ENCODE measurements at places on chromosomes 5 and 9.

DNA sequence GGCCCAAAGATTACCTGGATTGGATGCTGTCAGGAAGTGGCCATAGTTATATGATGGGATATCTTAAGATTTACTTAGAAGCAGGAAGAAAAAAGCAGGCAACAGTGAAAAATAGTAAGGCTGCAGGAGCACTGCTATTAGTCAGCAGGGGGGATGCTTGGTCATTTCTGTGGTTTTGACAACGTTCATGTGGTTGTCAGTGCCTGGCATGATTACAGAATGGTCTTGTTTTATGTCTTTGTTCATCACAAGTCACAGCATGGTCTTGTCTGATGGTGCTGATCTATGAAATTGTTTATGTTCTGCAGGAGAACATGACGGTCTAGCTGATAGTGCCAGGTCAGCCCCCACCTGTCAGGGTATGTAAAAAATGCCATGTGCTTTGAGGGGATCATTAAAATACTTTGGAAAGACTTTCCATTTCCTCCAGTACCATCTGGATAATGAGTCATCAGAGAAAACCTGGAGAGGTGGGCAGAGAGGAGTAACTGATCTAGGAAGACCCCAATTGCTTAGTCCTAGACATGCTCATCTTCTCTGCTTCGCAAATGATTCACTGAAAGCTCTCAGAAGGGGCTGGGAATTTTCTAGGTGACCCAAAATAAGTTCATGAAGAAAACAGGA lies 48.5 kb downstream of the PLGRKT start:
- DNase-seq, result peak; percentile 92

DNA sequence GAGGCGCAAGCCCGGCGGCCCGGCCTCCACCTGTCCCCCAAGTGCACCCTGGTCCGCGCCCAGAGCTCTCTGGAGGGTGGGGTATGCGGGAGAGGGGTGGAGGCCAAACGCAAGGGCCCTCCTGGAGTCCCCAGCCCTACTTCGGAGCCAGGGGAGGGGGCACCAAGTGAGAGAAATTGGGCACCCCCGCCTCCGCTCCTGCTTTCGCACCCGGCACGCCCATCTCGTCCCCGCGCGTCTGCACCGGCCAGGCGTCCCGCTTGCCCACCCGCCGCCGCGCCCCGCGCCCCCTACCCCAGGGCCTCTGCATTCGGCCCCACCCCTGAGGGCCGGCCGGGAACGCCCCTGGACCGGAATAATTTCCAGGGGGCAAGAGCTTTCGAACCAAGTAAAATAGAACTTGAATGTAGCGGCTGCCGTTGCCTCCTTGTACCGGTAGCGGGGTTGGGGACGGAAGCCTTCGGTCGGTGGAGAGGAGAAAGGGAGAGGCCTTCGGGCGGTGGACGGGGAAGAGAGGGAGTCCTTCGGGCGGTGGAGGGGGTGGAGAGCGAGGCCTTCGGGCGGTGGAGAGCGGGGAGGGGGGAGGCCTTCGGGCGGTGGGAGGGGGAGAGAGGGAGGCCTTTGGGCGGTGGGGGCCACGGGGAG lies 694 bp upstream of the PHPT1 start:
- no peak for DNase-seq

DNA sequence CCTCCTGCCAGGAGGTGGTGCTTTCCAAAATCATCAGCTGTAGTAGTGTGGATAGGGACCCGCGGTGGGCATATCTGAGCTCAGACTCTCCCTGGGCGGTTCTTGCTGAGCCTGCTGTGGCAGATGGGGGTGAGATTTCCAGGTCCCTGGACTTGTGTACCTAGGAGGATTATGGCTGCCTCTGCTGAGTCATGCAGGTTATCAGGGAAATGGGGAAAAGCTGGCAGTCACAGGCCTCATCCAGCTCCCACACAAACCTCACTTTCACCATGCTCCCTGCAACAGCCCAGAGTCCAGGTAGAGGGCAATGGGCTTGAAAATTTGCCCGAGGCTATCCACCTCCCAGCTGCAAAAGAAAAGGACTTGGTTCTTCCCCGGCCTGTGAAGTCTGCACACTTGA lies 23.4 kb upstream of the MAMDC2 start:
- no peak for DNase-seq

DNA sequence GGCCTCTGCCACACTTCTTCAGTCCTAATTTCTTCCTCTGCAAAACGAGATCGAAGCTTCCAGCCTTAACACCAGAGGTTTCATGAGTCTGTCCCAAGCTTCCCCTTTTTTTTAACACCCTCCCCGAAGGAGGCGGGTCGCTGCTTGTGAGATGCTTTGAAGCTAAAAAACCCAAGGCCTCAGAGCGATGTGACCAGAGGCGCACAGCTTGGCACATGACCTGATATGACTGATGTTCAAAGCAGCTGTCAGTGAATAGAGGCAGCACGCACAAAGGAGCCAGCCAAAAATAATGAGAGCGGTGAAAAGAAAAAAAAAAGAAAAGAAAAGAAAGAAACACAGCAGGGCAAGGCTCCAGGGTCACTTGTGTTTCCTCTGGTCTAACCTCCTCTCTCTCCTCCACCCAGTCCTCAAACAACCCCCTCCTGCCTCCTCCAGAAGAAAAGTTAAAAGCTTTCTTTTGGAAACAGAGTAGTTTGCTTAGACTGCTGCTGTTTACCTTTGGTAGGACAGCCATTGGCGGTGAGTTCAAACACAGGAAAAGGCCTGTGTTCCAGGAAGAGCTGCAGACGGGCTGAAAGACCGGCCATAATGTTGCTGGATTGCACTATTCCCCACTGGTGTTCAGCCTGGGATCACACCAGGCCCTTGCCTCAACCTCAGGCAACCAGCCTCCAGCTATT lies 10.9 kb upstream of the ZNF366 start:
- peak; percentile 44 for DNase-seq

- peak; percentile 66 for DNase-seq
These were observed 324.6 kb downstream of the MLLT3 start for GRCh38 chr9:20297646-20298084.

- no peak for DNase-seq
These were observed 45.5 kb upstream of the GPBP1 start for GRCh38 chr5:57128325-57128724.

GRCh38 chr5:72326306-72326649 lies 6.1 kb downstream of the PTCD2 start:
- no peak for DNase-seq

DNA sequence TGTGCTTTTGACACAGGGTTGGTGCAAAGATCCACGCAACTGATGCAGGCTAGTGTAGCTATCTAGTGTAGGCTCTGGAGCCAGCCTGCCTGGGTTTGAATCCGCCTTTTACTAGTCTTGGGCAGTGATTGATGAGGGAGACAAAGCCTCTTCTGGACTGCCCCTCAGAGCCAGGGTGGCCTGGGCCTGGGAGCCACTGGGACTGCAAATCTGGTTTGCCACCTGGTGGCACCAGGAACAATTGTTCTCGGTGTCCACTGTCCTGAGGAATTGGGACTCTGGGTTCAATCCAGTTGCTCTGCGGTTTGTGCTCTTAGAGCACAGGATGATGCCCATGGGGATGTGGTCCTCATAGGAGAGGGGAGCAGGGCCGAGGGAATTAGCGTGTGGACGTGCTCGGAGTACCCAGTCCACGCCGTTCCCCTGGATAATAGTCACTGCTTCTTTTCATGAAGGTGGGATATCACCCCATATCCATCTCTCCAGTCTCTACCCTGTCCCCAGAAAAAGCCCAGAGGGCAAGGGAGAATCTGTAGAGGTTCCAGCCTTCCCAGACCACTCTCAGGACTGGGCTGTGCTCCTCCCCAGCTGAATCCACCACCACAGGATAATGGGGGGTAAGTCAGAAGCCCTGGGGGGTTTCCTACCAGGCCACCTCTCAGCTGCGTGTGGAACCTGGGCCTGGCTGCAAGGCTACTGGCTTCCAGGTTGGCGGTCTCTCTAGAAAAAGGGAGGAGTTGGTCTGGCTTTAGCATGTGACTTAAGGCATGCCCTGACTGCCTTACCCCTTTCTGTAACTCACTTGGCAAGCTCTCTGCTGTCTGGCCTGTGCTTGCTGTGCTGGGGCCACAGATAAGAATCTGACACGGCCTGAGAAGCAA lies 1.9 kb downstream of the B4GALT7 start:
- no peak for DNase-seq

- no peak for DNase-seq
These were observed 7.0 kb downstream of the RCL1 start for GRCh38 chr9:4799775-4800174.

GRCh38 chr9:99431103-99431502 lies 209.0 kb downstream of the SEC61B start:
- peak; percentile 78 for DNase-seq

GRCh38 chr9:136985853-136986252 lies 3.1 kb downstream of the LCNL1 start:
- DNase-seq, result no peak

GRCh38 chr9:3971391-3972082 lies 328.3 kb downstream of the GLIS3 start:
- no peak for DNase-seq

DNA sequence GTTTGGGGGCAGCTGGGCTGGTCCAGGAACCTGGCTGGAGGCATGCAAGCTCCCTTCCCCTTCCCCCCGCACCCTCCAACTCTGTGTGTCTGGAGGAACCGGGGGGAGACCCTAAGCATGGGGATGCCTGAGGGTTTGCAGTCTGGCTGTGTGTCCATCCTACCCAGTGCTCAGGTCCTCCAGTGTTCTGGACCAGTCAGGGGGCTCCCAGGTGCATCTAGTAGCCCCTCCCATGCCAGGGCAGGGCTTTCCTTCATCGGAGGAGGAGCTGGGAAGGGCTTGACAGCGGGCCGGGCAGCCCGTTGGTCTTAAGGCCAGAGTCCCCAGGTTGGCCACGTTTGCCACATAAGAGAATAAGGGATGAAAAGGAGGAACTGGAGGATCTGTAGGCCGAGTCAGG lies 62.6 kb upstream of the IGFBPL1 start:
- DNase-seq, result no peak

GRCh38 chr5:7754997-7755596 lies 95.8 kb downstream of the CFAP90 start:
- DNase-seq, result peak; percentile 39

GRCh38 chr5:3195994-3196393 lies 399.6 kb upstream of the IRX1 start:
- no peak for DNase-seq

DNA sequence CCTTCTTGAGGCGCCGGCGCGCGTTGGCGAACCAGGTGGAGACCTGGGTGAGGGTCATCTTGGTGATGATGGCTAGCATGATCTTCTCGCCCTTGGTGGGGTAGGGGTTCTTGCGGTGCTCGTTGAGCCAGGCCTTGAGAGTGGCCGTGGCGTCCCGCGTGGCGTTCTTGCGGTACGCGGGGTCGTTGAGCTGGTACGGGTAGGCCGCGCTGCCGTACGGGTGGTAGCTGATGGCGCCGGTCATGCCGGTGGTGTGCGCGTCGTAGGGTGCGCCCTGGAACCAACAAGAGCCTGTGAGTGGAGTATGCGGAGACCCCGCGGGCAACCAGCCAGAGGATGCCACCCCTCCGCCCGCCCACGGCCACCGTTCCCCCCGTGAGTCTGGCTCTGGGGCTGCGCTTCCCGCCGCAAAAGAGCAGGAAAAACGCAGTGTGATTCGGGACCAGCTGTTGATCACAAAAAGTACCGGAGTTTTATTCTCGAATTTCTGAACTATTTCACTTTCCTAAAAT lies 1.9 kb downstream of the IRX2 start:
- no peak for DNase-seq

DNA sequence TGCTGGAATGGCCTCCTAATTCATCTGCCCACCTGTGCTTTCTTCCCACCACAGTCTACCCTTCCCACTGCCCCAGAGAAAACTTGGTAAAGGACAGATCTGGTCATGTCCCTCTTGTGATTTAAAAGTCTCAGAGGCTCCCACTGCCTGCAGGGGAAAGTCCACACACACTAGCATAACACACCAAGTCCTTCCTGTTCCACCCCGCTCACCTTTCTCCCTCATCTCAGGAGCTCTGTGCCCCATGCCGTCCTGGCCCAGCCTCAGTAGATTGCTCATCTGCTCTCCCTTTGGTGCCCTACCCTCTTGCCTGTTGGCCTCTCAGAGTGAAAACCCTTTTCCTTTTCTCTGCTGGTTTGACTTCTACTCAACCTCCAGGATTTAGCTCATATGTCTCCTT lies 111.4 kb upstream of the MAP3K1 start:
- DNase-seq, result no peak

DNA sequence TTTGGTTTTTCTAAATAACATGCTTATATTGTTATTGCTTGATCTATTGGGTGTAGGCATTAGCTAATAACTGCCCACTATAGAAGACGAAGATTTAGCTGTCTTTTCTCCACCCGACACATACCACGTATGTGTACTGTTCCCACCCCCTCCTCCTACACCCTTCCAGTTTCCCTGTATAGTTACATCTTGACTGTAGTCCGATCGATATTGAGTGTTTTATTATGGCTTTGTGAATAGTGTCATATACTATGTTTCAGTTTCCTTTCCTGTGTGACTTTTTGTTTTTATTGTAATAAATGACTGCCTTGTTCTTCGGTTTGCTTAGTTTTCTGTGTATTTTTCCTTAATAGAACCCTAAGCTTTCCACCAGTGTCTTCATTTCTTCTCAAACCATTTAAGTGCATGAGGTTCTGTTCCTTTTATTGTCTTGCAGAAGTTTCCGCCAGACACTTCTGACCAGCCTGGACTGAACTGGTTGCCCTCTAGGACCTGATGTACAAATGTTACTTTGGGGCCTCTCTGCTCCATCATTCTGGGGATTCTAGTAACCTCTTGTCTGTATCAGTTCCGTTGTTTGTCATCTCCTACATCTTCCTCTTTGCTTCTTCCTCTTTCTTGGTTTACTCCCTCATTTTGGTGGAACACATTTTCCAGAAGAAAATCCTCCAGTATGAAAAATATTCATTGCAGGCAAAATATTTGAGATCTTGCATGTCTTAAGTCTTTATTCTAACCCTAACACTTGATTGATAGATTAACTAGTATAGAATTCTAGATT lies 61.8 kb downstream of the PRKACG start:
- DNase-seq, result no peak

- no peak for DNase-seq
These were observed 1178.6 kb upstream of the CDH9 start for GRCh38 chr5:28216939-28217360.
